ENCODE measurements at places on chromosomes 2 and 18.

GRCh38 chr18:54257015-54257414 is 12.3 kb upstream of the POLI start:
- peak; percentile 62 for DNase-seq

DNA sequence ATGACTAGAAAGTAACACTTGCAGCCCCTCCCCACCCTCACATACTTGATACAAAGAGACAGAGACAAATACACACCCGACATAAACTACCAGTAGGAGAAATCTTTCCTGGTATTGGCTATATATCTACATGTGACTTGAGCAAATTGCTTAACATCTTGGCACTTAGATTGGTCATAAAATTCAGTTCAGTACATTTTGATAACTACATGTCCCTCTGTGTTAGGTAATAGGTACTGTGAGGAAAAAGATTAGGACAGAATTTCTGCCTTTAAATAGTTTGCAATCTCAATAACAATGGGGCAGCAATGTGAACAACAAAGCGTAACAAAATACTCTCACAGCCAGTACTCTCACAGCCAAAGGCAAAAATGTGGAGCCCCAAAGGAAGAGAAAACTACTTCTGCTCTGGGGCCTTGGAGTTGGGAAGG is 670.0 kb upstream of the ACVR2A start:
- DNase-seq: no peak

- no peak for DNase-seq
Measured at GRCh38 chr2:157559061-157559460, 69.6 kb downstream of the ACVR1C start.

DNA sequence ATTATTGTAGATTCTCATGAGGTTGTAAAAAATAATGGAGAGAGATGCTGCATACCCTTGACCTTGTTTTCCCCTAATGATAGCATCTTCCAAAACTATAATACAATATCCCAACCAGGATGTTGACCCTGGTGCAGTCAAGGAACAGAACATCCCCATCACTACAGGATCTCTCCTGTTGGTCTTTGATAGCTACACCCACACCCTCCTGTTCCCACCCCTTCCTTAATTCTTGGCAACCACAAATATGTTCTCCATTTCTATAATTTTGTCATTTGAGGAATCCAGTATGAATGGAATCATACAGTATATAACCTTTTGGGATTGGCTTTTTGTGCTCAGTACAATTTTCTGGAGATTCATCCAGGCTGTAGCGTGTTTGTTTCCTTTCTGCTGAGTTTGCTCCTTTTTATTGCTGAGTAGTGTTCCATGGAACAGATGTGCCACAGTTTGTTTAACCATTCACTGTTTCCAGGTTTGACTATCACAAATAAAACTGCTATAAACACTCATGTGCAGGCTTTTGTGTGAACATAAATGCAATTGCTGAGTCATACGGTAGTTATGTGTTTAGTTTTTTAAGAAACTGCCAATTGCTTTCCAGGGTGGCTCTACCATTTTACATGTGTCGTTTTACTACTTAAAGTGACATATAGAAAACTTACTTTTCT is 22.2 kb downstream of the MCFD2 start:
- DNase-seq: no peak

DNA sequence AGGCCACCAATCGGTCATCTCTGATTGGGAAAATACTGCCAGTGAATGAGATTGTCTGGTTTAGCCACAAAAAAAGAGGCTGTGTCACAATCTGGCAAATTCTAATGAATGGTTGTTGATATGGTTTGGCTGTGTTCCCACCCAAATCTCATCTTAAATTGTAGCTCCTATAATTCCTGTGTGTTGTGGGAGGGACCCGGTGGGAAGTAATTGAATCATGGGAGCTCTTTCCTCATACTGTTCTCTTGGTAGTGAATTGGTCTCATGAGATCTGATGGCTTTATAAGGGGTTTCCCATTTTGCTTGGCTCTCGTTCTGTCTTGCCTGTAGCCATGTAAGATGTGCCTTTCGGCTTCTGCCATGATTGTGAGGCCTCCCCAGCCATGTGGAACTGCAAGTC is 838.3 kb downstream of the SLC4A3 start:
- peak; percentile 16 for DNase-seq

- no peak for DNase-seq
Measured at GRCh38 chr18:26190506-26190905, 35.7 kb upstream of the TAF4B start.

- peak; percentile 40 for DNase-seq
Measured at GRCh38 chr2:46717344-46718121, 198.1 kb downstream of the MCFD2 start.

- no peak for DNase-seq
Measured at GRCh38 chr2:241582328-241582727, 23.8 kb downstream of the BOK start.

- DNase-seq: no peak
Measured at GRCh38 chr2:79129804-79130203, 9.5 kb downstream of the REG1A start.

- DNase-seq: no peak
Measured at GRCh38 chr2:205613970-205614559, 68.2 kb upstream of the NRP2 start.

DNA sequence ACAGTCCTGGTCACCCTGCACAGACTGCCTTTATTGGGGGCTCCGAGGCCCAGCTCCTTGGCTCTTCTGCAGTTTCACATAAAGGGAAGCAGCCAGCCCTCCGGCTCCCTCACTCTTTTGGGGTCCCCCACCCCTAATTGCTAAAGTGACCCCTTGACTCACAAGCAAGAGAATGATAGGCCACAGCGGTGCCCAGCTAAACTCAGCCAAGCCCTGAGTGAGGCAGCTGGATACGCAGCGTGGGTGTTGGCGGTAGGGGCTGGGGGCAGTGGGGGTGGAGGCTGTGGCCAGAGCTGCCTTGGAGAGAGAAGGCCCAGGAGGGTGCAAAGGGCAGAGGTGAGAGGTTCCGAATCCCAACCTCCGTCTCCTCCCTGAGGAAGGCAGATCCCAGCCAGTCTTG is 25.5 kb upstream of the ALPP start:
- DNase-seq: no peak

GRCh38 chr2:202104286-202104870 is 31.3 kb downstream of the KIAA2012 start:
- no peak for DNase-seq

DNA sequence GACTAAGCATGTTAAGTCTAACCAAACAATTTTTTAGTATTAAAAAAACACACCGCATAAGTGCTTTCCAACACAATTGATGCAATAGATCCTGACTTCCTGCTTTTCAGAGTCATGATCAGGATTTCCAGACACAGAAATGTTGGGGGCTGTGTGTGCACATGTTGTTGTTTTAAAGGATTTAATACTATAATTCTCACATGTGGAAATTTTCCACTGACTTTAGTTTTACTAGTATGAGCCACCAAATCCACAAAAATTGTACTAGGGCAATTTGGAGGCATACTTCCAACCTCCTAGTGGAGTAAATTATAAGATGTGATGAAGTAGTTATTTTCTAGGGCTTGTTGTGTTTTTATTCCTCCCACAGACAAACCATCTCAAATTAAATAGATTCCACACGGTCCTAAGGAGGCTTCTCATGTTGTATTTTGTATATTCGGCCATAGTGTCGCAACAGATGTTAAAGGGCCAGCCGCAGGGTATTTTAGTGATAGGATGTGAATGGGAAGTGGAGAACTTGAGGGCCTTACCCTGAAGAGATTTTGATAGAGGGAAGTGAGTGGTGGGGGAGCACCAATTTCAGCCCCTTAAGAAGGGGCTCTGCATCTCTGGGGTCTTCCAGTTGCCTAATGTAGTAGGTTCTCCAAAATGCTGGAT is 108.9 kb upstream of the KLF7 start:
- DNase-seq: no peak

- DNase-seq: no peak
Measured at GRCh38 chr2:190716176-190716807, 67.4 kb downstream of the NAB1 start.

GRCh38 chr2:30979822-30980245 is 158.4 kb downstream of the GALNT14 start:
- DNase-seq: no peak

DNA sequence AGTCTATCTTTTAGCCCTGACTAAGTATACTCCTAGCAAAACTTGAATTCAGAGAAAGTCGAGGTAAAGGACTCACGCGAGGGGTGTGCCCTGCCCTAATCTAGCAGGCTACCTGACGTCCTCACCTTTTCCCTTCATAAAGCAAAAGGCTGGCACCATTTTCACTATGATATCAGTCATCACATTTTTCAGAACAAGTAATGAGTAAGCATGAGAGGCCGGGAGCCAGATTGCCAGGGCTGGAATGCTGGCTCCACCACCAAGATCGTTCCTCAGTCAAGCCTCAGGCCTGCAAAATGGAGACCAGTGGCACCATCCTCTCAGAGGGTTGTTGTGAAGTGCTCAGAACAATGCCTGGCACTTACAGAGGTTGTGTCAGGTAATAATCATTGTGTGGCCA is 18.7 kb upstream of the NCKAP5 start:
- no peak for DNase-seq

DNA sequence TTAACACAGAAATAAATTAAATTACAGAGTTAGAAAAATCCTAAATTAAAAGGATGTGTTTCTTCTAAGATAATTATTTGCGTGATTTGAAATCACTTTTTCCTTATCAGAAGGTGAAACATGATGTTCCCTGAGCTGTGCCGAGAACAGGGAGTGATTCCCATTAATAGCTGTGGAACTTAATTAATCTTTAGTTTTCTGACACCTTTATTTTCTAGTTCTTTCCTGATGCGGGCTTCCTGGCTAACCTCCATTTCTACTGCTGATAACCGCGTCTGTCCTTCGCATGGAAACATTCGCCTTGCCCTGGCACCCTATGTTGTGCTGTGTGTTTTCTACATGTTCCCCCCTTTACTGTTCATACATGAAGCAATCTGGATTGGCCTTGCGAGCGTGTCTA is 172.9 kb downstream of the FAM210A start:
- DNase-seq: no peak

DNA sequence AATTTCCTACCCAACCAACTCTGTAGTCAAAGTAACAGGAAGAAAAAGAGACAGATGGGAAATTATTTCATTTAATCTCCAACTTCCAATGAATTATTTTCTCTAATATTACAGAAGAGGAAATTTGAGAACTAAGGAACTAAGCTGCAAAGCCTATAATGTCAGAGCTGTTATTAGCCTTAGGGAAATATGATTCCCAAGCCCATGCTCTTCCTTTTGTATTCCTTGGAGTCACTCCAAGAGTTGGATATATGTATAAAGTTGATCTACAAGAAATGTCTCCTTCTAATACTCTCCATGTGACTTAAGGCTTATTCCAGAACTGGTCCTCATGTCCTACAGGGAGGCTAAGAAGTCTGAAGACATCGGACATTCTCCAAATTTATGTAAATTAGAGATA is 31.6 kb upstream of the VWC2L start:
- DNase-seq: no peak

GRCh38 chr2:108367561-108368175 is 10.1 kb upstream of the SULT1C4 start:
- no peak for DNase-seq

DNA sequence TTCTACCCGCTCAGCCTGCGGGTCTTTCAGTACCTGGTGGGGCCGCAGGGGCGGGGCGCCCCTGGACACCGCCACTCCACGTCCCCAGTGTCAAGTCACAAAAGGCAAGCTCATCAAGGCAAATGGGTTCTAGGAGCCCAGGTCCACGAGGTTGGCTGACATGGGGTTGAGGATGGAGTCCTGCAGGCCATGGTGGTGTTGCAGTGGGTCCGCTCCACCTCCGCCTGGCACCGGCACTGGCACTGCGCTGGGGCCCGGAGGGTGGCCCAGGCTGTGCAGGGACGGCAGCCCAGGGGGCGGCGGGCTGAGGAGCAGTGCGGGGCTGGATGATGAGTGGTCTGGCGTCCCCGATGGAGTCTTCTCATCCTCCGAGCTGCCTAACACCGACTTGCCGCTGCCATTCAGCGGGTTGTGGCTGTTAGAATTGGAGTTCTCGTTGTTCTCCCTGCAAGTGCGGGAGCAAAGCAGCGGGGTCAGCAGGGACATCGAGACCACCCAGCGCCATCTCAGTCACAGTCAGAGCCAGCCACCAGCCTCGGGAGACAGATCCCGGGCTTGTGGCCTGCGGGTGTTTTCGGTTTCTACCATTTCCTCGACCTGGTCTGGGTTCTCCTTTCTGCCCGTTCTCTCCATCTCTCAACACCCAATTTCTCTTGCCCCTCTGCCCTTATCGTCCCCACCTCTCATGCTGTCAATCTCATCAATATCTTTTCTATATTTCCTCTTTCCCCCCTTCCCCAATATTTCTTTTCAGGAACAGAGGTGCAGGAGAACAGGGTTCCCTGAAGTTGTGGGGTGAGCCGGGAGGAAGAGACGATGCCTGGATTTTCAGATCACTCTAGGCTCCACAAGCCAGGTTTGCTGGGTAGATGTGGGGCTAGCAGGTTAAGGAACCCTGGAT is 3.0 kb downstream of the SIX2 start:
- no peak for DNase-seq

- no peak for DNase-seq
Measured at GRCh38 chr2:163701399-163702195, 34.2 kb downstream of the FIGN start.

DNA sequence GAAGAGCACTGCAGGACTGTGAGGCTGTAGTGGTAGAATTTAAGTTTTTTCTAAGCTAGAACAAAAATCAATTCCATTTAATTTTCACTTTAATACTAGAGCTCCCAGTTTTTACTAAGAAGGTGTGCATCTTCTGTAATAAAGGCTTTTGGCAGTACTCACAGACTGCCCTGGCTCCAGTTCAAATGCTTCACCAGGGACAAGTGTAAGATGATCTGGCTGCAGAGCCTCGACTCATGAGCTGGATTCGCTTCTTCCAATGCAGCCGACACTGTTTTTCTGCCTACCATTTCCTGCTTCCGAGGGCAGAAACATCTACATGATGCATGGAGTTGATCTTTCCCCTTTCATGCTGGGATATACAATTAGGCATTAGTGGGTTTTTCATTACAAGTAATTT is 87.0 kb downstream of the FARSB start:
- DNase-seq: no peak

DNA sequence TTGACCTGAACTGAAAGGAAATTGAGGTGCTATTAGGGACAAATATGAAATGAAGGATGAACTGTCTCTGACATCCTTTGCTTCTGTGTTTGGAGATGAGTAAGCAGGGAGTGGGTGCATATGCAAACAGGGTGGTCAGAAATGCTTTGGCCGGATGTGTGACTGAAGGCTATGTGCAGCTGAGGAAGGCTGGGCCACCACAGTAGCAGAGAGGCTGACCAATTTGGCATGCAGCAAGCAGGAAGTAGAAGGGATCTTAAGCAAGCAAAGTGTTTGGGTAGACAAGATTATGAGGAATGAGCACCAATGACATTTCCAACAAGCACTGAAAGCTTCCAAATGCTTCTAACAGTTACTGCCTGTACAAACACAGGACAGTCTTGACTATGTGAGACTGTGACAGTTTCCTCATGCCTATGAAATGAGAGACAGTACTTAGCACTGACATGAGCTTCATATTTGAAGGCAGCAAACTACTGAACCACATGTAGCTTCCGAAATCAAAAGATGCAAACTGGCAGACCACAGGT is 3.3 kb upstream of the ACTR3 start:
- DNase-seq: no peak
